M059J (cell line): ENCODE measurements at places on chromosomes 12 and 14.

DNA sequence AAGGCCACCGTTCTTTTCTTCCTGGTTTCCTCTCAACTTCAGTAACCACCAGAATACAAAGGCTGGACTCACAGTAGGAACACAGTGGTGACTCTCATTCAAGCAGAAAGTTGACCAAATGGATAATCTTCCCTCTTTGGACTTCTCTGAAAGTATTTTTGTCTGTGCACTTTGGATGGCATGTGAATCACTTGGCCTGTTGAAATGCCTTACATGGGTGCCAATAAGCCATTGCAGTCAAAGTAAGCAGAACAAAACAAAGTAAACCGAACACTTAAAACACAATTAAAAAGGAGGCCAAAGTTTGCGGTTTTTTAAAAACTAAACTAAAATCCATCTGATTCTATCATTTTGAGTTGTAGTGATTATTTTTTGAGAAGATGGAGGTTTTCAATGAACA, 370.1 kb upstream of the DDHD1 start:
- DNase-seq: no peak

- peak; percentile 78 for DNase-seq
These were observed 407.3 kb downstream of the AEBP2 start for GRCh38 chr12:19846574-19846973.

GRCh38 chr14:55819610-55820304, 239.8 kb downstream of the KTN1 start:
- no peak for DNase-seq

DNA sequence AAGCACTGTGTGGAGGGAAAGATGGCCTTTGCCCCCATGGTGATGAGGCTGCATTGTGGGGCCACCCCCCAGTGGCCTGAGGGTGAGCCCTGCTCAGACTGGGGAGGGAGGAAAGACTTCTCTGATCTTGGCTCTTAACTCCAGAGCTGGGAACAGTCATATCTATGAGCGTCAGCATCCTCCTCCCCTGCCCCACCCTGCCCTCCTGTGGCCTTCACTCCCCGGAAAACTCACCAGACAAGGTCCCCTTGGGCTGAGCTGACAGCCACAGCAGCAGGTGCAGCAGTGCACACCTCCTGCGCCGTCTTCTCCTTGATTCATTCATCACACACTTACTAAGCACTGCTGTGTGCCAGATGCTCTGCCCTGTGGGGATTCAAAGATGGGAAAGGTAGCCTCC, 98.8 kb downstream of the B4GALNT3 start:
- no peak for DNase-seq

GRCh38 chr12:6097411-6097810, 27.1 kb downstream of the VWF start:
- DNase-seq: peak; percentile 87

- DNase-seq: peak; percentile 36
These were observed 12.0 kb upstream of the SLCO1B3 start for GRCh38 chr12:20798554-20798953.

GRCh38 chr12:101490286-101490920, 15.3 kb downstream of the SPIC start:
- DNase-seq: peak; percentile 7

DNA sequence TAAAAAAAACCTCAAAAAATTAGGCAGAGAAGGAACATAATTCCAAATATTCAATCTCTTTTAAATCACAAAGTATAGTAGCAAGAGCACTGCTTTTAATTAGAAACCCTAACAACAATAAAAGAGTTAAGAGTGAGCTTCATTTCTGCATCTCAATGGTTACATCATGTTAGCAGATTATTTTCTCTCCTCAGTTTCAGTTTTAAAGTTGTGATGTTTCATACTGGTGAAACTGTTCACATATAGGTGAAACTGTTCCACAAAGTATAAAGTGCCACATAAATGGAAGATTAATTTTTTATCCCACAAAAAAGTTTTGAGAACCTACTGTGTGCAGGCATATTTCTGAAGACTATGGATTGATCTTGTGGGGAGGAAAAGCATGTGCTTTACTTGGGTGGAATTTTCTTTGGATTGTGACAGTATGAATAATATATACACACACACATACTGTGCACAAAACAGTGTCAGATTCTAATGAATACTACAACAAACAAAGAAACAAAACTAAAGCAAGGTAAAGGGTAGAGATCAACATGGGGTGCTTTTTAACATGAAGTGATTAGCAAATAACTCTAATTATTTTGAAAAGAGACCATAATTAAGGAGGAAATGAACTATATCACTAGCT, 17.1 kb downstream of the LUM start:
- peak; percentile 36 for DNase-seq

- peak; percentile 66 for DNase-seq
These were observed 155.6 kb upstream of the SFSWAP start for GRCh38 chr12:131555197-131555846.

- DNase-seq: no peak
These were observed 250.1 kb downstream of the DIO2 start for GRCh38 chr14:79961197-79961596.

DNA sequence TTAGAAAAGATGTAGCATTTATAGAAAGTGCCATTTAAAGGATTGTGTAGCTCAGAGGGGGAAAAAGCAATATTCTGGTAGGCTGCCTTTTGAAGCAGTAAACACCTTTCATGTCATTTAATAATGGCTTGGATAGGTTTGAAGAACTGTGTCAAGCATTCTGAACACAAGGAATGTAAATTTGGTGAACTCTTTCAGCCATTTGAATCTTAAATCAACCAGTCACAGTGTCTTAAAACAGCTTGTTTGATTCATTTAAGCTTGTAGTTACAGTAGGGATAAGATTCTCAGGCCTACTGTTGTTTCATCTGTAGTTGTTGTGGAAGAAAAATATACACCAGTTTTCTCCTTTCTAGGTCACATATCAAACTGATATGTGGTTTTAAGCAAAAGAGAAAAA, 299.4 kb upstream of the NOVA1 start:
- DNase-seq: no peak

DNA sequence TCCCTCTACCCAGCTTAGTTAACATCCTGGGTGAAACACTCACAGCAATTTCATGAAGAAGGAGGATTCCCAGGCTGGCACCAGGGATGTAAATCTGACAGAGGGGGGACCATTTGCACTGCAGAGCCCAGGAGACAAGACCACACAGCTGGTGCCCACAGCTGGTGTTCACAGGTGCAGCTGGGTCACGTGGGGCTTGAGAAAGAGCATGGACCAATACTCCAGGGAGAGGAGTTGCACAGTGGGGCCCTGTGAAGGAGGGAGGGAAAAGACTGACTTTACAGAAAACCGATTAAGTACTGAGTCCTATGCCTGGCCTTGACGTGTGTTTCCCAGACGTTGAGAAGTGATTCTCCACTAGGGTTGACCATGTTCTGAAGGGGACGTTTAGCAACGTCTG, 1316.7 kb upstream of the TMEM132C start:
- no peak for DNase-seq

DNA sequence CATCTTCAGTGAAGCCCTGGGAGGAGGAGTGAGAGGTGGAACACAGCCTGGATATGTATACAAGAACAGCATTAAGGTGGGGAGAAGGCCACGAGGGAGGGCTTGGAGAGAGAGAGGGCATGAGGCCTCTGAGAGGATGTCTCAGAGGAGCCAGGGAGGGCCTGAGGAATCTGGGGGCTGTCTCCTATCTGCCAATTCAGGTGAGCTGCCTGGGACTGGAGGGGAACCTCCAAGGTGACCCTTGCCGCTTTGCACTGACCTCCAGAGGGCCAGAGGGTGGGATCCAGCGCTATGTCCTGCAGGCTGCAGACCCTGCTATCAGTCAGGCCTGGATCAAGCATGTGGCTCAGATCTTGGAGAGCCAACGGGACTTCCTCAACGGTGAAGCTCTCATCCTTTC, 4.4 kb downstream of the ARHGEF25 start:
- no peak for DNase-seq

DNA sequence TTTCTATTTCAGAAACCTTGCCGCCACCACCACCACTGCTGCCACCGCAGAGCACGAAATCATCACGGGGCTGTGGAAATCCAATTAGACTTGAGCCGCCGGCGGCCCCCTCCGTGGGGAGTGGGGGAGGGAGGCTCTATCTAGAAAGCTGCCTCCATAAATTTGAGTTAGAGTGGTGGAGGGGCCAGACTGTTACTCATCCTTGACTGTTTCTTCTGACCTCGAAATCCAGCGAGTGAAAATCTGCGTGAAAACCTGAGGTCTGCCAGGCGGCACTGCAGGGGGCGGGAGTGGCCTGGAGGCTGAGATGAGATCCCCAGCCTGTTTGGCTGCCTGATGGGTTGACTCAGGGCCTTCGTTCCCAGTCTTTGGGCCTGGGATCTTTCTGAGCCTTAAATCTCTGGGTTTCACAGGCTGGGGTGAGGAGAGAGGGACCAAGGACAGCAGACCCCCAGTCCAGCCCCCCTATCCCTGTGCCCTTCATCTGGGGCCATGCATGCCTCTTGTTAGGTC, 29.9 kb downstream of the TSPAN9 start:
- DNase-seq: peak; percentile 83

DNA sequence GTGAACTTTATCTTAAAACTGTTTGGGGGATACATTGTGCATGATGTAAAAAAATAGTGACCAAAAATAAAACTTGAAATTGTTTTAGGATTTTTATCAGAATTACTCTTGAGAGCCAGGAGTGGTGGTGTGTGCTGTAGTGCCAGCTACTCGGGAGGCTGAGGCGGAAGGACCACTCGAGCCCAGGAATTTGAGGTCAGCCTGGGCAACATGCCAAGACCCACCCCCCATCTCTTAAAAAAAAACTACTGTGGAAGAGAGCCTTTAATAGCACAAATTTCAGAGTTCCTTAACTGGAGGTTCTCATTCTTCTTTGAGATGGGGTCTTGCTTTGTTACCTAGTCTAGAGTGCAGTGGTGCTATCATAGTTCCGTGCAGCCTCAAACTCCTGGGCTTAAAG, 21.5 kb downstream of the CPSF2 start:
- DNase-seq: no peak

GRCh38 chr12:111437816-111438454, 32.2 kb downstream of the SH2B3 start:
- peak; percentile 87 for DNase-seq

DNA sequence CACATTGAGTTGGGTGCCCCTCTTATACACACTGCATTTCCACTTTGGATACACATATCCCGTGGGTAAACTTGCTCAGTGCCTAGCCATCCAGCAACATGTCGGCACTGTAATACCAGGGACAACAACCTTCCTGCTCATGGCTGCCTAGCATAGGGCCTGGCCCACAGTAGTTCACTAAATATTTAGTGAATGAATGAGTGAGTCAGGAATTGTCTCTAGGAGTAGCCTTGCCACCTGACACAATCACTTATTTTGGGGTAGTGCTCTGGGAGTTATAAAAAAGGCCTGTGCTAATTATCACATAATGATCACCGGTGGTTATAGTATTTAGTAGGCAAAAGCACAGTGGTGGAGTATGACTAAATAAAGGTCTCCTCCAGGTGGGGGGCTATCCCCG, 8.5 kb upstream of the NUMB start:
- DNase-seq: no peak

DNA sequence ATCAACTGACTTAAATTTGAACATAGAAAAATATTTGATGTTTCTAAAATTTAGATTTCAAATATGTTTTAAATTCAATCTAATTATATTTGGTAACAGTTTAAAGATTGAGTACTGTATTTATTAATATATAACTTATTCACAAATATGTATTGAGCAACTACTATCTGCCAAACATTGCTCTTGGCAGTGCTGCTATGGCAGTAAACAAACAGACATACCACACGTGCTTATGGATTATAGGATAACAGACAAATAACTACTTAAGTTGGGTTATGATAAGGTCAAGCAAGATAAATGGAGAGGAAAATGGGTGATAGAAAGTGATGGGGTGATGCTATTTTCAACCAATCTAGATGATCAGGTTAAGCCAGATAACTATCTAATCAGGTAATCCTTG, 538.1 kb downstream of the C12orf50 start:
- no peak for DNase-seq

DNA sequence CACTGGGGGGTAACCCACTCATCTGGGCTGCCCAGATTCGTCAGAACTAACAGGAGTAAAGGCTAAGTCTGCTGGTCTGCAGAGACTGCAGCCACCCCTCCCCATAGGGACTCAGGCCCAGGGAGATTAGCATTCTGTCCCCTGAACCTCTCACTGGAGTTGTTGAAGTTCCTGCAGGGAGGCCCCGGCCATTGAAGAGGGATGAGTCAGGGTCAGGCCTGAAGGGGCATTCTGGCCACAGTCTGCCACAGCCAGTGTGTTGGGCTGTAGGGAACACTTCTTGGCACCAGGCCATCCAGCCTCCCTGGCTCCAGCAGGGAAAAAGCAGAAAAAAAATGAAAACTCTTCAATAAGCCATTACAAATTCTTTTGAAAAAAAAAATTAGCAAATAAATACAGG, 35.3 kb downstream of the KLRK1 start:
- DNase-seq: peak; percentile 87

- DNase-seq: no peak
These were observed 11.9 kb downstream of the LALBA start for GRCh38 chr12:48557919-48558318.

GRCh38 chr14:55523321-55523720, 56.7 kb upstream of the KTN1 start:
- DNase-seq: no peak

GRCh38 chr12:124436366-124436765, 131.0 kb downstream of the NCOR2 start:
- DNase-seq: peak; percentile 31

DNA sequence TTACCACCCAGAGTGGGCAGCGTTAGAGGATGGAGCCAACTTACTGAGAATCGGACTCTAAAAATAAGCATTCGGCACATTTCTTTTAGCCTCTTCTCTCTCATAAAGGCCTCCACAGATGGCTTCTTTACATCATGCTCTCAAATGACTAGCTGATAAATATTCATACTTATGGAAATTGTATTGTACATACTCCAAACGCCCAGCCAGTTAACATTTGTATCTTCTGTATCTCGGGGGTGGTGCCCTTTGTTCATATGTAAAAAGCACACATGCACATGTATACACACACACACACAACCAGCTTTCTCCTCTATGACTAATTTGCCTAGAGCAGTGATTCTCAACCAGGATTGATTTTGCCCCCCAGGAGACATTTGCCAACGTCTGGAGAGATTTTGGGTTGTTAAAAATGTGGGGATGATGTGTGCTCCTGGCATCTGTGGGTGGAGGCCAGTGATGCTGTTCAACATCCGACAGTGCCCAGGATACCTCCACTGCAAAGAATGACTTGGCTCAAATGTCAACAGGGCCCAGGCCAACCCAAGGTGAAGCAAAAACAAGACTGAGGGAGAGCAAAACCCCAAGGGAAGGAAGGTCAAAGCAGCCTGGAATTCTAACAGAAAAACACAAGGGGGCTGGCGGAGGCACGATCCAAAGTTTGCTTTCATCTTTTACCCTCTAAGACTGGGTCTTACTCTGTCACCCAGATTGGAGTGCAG, 15.2 kb upstream of the CDK2AP1 start:
- peak; percentile 28 for DNase-seq

DNA sequence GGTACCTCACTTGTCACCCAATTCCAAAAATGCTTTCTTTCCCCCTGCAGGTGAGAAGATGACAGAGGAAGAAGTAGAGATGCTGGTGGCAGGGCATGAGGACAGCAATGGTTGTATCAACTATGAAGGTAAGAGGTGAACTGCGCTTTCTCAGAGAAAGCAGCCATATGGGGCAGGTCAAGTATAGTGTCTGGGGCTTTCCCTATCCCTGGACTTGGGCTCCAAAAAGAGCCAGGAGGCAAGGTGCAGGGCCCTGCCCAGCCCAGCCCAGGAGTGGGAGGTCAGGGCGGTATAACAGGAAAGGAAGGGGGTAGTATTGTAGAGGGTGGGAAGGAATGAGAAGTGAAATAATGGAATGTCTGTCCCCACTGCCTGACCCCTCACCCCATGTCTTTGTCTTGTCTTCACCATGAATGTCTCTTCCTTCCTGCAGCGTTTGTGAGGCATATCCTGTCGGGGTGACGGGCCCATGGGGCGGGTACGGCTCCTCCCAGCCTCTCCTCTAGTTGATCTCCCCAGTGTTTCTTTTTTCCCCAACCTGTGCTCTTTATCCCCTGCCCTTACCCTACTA, 2.1 kb downstream of the MYL6 start:
- DNase-seq: peak; percentile 35
